ENCODE measurements at places on chromosomes 4 and X.

DNA sequence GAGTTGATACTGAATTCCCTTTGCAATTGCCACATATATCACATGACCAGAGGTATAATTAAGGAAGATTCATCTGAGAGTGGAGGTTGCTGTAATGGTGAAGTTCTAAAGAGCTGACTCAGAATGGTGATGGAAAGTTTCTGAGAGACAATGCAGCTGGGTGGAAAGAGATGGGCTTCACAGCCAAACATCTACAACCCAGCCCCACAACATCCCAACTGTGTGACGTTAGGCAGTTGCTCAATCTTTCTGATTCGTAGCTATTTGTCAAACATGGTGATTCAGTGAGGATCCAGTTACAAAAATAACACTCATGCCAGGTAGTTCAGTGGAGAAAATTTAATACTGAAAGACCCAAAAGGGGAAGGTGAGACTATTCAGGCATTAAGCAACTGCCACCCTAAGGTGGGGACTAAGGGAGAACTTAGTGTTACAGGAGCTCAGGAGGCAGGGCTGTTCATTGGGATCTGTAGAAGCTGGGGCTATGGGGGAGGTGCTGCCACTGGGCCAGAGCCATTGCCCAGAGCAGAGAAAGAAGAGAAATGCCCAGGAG lies 6.9 kb upstream of the AFF1 start:
- peak; percentile 100 for DNase-seq

- DNase-seq, result no peak
Measured at GRCh38 chr4:56821381-56822243, at the start of gene SPINK2. Gene SPINK2, minus strand, starts transcription at chr4:56821701. Its CDS starts 39 bp downstream, at chr4:56821662.

DNA sequence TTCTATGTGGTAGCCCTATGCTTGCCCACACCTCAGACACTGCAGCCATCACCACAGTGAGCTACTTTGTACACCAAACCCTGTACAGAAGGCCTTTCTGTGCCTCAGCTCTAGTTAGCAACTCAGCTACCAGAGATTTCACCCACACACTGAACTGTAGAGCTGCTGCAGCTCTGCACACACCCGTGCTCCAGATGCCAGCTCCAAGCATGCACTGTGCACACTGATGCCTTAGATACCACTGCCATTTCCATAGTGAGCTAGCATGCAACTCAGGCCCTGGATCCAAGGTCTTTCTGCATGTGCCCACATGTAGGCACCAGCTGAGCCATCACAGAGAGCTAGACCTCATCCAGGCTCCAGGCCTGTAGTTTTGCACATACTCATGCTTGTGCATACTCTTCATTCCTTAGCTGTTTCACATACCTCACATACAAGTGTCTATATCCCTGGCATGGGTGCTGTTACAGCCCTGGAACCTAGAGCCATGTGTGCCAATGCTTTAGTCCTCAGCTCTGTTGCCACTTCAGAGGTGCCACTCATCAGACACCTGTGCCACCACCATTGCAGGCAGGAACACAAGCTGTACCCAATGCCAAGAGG lies 423.5 kb upstream of the NDST3 start:
- DNase-seq, result no peak

GRCh38 chrX:101108284-101108683 lies 10.3 kb downstream of the CENPI start:
- DNase-seq, result peak; percentile 75

DNA sequence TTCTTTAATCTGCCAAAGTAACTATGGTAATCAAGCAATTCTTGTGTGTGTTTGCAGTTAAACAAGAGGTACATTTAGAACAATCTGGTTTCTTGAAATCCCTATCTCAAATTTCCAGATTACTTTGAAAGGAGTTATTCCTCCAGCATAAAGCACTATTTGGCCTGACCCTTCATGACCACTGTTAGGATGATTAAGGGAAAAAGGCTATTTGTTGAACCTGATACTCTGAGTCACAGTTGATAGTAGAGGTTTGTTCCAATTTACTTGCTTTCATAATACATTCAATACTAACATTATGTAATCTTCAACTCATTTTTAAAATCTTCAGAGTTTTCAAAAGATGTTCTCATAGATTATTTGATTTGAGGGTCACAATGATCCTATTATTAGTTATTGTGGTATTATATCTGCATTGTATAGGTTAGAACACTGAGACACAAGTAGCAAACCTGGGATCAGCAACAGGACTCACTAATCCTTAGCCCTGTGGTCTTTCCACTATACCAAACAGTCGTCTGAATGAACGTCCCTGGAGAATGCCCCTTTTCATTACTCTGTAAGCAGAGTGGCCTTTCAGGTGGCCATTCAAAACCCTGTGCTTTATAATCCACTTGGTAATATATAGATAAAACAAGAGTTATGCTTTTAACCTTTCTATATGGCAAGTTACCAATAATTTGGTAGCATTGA lies 8.1 kb upstream of the NDST4 start:
- DNase-seq, result no peak

- no peak for DNase-seq
Measured at GRCh38 chr4:175351473-175351872, 433.3 kb downstream of the ADAM29 start.

GRCh38 chr4:81211956-81212355 lies 3.1 kb downstream of the PRKG2 start:
- DNase-seq, result peak; percentile 55

GRCh38 chr4:4990857-4991540 lies 28.3 kb downstream of the CYTL1 start:
- peak; percentile 58 for DNase-seq

- DNase-seq, result no peak
Measured at GRCh38 chrX:153642655-153643430, 4.2 kb upstream of the DUSP9 start.

DNA sequence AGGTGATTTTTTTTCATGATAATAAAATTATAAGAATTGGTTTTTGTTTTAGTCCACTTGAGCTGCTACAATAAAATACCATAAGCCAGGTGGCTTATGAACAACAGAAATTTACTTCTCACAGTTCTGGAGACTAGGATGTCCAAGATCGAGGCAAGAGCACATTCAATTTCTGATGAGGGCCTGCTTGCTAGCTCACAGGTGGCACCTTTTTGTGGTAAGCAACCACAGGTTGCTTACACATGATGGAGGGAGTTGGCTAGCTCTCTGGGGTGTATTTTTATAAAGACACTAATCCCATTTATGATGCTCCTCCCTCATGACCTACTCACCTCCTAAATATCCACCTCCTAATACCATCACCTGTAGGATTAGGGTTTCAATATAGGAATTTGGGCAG lies 1248.5 kb upstream of the TENM3 start:
- no peak for DNase-seq

- DNase-seq, result no peak
Measured at GRCh38 chr4:186543206-186543605, 12.2 kb downstream of the MTNR1A start.

DNA sequence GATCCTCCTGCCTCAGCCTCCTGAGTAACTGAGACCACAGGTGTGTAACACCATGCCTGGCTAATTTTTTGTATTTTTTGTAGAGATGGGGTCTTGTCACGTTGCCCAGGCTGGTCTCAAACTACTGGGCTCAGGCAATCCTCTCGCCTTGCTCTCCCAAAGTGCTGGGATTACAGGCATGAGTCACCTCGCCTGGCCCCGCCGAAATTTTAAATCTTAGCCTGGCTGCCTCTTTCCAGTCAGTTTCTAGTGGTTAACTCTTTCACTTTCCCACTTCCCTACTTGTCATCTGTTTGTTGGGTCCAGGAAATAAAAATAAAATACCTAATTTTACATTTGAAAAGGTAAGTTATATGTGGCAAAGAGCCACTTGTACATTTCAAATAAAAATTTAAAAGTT lies 62.4 kb downstream of the TMEM165 start:
- peak; percentile 62 for DNase-seq

DNA sequence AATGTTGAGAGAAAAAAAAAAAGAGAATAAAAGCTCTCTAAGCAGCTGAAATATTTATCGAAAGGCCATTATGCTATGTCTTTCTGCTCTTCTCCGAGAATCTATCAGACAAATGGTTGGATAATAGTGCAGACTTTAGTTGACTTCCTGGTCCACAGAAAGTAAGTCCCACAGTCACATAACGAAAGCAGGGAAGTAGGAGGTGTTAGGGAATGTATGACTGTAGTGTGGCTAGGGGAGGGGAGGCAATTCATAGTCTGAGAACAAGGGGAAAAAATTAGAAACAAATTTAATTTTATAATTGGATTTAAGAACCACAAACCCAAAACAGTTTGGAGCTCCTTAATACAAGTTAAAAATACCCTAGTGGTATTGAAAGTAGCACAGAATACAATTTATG lies 79.7 kb upstream of the VEGFC start:
- DNase-seq, result no peak

DNA sequence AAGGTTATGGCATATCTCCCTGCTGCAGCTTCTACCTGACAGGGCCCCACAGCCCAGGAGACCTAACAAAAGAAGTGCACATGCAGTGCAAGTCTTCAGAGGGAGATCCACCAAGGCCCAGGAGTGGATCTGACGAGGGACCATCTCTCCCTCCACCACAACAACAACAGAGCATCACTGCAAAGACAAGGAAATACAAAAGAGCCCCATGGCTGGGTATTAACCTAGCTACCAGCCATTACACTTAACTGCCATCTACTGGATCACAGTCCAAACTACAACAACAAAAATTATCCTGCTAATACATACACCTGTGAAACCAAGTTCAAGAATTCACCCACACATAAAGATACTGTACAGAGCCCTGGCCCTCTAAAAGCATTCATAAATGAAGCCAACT lies 280.2 kb upstream of the SLC7A11 start:
- DNase-seq, result peak; percentile 56

Measured in iris pigment epithelial cell (primary cell).